ENCODE measurements at places on chromosomes 12 and 14.

GRCh38 chr12:1619587-1619986 lies 9.4 kb upstream of the WNT5B start:
- DNase-seq, result no peak

DNA sequence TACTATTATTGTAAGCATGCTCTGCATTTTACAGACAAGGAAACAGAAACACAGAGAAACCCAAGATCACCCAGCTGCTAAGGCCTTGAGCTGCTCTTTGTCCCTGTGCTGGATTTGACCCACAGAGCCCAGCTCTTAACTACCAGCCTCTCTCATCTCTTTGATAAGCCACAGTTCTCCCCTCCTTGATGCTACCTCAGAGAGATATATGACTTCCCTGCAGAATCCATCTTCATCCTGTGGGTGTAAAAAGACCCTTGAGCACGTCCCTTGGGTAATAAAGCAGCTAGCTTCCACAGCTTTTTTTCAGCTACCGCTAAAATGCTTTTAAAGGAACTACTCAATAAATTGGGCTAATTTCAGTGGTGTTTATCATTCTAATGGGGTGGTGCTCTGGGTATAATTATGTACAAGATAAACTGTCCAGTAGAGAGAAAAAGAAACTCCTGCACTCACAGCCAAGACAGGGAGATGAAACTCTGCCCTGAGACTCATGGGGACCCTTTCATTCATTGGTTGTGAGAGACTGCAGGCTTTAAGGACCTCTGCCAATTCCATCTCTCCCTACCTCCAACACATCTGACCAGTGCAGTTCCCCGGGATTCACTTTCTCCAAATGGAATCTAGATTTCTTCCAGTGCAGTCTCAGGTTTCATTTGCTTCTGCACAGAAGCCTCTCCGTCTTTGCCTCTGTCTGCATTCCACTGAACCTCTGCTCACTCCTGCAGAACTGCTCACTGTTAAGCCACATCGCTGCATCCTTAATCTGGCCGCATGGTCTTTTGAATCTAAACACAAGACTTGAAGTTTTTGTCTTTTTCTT lies 24.7 kb upstream of the NTF3 start:
- DNase-seq, result no peak

DNA sequence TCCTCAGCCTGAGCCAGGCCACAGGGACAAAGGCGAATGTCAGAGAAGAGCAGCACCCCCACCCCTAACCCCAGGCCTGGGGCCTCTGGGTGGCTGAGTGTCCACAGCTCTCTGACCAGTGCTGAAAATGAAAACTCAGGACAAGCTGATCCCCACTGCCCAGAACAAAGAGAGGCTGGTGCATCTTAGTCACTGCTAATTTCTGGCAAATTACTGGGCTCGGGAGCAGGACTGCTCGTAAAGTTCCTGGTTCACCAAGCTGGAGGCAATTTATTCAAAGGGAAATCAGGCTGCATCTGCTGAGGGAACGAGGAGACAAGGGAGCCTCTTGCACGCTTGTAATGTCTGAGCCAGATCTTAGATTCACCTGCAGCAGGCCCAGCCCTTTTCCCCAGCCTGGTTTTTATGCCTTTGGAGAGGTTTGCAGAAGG lies 43.2 kb downstream of the CALM1 start:
- no peak for DNase-seq

GRCh38 chr12:117968826-117969659 lies at the start of gene KSR2:
Gene KSR2, minus strand, starts transcription at chr12:117968990. Its CDS starts 735 bp downstream, at chr12:117968255.
- DNase-seq, result peak; percentile 96

GRCh38 chr12:116861320-116861719 lies 19.9 kb downstream of the HRK start:
- no peak for DNase-seq
